Mucosa of descending colon (tissue), 3 donors: ENCODE measurements at places on chromosomes 5 and 9.

GRCh38 chr9:132744881-132745755, 74.9 kb downstream of the GTF3C4 start:
- DNase-seq, result no peak

DNA sequence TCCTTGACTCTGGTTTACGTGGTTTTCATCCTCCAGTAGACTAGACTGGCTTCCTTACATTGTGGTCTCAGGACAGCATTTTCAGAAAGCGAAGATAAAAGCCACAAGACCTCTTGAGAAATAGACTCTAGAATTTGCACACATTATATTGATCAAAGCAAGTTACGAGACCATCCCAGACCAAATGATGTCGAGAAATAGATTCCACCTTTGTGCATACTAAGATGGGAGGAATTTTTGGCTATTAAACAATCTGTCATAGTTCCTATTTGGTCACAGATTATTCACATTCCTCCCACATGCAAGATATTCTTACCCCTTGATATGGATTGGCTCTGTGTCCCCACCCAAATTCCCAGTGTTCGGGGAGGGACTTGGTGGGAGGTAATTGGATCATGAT, 65.6 kb downstream of the TEX10 start:
- DNase-seq, result no peak

DNA sequence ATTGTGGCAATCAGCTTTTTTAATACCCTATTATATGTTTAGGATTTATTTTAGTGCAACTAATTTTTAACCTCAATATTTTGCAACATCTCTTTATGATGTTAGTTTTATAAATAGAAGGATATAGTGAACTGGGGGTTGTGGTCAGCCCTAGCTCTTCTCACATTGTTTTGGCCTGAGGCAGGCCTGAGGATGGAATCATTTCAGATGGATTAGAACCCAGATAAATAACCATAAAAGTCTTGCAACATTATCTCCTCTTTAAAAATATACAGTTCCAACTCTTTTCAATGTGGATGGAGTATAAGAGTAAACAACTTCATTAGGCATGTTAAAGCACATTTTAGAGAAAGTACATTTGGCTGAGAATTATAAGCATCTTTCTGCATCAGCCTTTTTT, 522.7 kb downstream of the NR2F1-AS1 start:
- DNase-seq, result no peak

GRCh38 chr5:90613918-90614504, 55.4 kb downstream of the ADGRV1 start:
- no peak for DNase-seq
